ENCODE measurements at places on chromosomes 16 and 17.

DNA sequence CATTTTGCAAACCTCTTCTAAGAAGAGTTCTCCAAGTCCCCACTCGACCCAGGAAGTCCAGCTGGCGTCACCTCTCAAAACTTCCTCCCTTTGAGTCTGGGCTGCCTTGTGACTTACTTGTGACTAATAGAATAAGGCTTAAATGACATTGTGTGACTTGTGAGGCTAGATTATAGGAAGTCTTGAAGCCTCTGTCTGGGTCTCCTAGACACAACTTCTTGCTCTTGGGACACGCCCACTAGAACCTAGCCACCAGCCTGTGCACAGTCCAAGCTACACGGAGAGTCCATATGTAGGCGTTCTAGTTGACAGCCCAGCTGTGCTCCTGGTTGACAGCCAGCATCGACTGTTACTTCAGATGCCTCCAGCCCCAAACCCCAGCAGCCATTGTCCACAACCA lies 66.7 kb upstream of the TANC2 start:
- no peak for DNase-seq

DNA sequence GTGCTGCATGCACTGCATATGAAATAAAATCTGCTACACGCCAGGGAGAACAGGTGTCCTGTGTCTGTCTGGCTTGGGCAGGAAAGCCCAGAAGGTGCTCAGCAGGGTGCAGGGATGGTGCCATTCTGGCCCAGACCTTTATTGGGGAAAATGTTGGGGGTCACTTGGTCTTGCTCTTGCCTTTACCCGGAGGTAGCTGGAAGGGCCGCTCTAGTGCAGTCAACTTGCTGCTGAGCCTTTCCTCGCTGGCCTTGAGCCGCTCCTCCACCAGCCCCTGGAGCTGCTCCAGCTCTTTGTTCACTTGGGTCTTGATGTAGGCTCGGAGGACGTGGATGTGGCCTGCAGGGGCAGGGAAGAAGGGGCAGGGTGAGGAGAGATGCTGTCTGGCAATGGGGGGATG lies 4.5 kb downstream of the CFAP119 start:
- DNase-seq: no peak

GRCh38 chr16:71406724-71407123 lies 35.1 kb downstream of the TLE7 start:
- DNase-seq: no peak

DNA sequence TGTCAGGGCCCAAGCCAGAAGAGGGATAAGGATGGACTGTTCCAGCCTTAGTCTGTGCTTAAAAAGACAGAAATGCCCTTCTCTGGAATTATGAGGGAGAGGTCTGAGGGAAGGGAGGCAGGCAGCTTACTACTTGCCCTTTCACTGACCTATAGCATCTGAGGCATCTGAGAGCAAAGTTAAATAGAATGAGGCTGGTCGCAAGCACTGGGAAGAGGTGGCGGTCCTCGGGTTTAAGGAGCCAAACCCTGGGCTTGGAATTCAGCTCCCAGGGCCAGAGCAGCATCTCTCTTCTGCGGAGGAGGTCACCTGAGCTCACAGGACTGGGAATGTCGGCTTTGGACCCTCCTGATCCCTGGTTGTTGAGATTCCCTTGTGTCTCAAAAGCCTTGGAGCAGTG lies 3.1 kb upstream of the LIMD2 start:
- no peak for DNase-seq

DNA sequence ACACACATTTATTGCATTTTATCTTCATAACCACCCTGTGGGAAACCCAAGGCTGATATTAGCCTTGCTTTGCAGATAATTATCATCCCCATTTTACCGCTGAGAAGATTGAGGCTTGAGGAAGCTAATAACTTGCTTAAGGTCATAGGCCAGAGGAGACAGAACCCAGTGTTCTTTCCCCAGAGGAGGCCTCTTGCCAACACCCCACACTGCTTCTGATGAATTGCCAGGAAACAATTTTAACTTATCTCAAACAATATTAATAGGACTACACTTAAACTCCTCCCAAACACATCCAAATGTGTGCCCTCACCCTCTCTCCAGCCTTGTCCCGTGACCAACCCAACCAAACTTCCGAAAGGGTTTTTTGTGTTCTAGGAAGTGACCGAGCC lies 2.1 kb upstream of the SPG7 start:
- no peak for DNase-seq

DNA sequence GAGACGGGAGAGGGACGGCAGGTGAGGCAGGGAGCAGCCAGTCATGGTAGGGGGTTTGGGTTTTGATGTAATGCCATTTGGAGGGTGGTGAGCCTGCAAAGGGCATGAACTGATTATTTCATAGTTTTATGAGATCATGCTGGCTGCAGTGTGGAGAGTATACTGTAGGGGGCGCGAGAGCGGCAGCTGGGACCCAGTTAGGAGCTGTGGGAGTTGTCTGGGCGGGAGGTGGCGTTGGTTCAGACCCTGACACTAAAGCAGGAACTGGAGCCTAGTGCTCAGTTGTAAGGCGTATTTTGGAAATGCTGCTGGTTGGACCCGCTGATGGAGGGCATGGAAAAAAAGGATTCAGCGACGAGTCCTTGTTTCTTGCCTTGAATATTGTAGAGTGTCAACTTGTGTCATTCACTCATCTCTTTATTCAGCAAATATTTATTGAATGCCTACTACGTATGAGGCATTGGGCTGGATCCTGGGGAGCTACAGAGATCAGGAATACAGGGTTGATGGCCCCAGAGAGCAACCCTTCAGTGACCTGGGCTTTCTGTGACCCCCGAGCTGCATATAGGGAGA lies 23.7 kb upstream of the KDM8 start:
- peak; percentile 89 for DNase-seq

DNA sequence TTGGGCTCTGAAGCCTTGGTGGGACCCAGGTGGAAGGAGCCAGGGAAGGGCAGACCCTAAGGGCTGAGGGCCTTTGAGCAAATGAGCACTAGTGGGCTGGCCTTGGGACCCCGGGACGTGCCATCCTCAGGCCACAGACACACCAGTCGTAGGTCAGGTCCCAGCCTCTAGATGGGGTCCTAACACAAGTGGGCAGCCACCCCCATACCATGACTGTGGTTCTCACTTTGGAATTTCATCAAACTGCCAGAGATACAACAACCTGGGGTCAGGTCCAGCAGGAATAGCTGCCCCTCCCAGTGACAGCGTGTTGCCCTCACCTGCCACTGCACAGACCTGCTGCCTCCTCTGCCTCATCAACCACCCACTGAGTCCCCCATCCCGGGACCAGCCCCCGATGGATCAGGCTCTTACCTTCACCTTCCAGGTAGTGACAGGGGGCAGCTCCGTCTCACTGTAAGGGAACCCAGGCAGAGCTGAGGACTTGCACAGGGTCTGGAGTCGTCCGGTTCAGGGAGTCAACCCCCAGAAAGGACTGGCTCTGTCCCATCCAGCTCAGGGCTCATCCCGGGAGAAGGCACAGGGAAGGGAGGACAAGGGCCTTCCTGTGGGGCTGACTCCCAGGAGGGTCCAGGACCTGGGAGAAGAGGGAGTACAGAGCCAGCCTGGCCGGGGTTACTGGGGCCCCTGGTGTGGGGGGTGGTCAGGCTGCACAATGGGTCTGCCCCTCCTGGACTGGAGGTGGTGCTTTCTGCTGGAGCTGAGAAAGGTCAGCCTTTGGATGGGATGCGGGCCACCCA lies 40.0 kb downstream of the LGALS9 start:
- no peak for DNase-seq

DNA sequence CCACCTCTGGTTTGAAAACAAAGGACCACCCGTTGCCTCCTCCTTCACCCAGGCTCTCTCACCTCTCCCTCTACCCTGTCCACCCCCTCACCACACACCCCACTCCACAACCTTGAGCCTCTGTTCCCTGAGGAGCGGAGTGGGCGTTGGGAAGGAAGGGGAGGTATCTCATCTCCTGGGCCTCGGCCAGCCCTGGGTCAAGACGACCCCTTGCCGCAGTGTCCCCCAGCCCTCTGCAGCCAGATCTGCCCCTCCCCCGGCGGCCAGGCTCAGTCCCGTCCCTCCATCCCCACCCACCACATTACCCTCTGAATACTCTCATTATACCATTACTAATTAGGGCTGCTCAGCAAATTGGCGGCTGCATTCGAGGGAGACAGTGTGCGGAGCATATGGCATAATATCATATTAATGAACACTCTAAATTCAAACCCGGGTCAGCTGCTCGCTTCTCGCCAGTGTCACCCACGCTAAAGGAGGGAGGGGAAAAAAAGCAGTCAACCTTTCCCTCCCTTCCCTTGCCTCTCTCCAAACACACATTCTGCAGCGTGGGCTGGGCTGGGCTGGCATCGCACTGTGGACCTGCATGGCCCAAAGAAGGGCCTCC lies 123.2 kb upstream of the LHX1 start:
- no peak for DNase-seq

DNA sequence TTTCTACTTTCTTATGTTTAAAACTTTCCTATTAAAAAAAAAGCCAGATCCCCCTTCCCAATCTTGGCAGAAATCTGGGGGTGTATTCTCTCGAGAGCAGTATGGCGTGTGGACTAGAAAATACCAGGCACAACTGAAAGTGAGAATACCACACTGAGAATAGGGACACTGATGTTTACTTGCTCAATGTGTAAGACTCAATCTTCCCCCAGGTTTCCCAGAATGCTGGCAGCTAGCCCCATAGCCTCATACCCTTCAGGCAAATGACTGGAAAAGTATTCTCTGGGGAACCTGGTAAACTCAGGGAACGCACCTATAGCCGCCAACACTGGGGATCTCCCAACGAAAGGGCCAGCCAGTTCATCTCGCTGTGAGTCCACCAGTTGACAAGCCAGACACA lies 15.3 kb downstream of the ZZEF1 start:
- DNase-seq: no peak

DNA sequence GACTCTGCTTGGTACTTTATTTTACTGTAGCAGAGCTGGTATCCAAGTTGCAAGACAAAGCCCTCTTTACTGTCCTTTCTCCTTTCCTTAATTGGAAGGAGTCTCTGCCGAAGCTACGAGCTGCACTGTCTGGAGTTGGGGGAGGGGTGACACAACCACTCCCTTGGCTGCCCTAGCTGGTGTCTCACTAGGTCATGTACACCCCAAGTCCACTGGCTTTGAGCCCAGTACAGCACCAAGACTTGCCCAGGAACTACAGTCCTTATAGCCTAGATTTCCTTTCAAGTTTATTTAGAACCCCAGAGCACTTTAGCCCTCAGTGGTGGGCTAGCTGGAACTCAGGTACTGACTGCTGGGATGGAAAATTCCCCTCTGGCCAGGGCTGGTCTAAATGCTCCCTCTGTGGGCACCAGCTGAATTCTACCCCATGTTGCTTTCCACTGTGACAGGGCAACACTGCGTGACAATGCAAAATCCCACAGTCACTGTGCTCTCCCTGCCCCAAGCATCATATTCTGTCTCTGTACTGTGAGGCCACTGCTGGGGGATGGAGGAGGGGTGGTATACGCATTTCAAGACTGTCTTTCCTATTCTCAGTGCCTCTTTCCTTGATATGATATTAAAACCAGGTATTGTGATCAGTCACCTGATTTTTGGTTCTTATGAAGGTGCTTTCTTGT lies 18.4 kb downstream of the EFCAB5 start:
- DNase-seq: no peak

DNA sequence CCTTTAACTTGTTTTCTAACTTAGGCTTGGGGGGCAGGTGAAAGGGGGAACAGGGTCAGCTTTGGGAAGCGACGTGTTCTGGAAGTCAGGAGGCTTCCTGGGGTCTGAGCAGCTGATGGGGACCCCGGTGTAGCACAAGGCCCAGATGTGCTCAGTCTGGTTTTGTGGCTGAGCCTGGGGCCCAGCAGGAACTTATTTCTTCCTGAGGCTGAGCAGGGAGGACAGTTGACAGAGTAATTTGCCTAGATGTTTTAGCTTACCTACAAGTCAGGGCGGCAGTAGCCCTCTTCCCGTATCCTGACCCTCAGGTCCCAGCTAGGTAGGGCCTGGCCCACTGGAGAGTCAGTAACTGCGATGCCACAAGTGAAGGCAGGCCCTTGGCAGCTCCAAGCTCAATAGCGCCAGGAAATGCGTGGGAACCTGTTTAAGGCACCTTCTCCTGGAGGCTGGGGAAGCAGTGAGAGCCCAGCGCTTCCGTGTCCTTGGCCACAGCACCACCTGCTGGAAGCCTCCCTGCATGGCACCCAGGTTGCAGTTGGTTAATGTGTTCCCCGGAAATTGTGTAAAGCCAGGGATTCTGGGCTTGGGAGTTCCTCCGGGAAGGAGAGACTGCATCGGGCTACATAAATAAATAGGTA lies 5.2 kb downstream of the CCR7 start:
- DNase-seq: peak; percentile 86

- no peak for DNase-seq
Observed at GRCh38 chr16:85056211-85056748, 28.7 kb downstream of the KIAA0513 start.

- DNase-seq: no peak
Observed at GRCh38 chr17:19348806-19349205, 13.7 kb downstream of the B9D1 start.

GRCh38 chr17:37848690-37849616 lies 75.3 kb upstream of the TBC1D3K start:
- DNase-seq: peak; percentile 11

DNA sequence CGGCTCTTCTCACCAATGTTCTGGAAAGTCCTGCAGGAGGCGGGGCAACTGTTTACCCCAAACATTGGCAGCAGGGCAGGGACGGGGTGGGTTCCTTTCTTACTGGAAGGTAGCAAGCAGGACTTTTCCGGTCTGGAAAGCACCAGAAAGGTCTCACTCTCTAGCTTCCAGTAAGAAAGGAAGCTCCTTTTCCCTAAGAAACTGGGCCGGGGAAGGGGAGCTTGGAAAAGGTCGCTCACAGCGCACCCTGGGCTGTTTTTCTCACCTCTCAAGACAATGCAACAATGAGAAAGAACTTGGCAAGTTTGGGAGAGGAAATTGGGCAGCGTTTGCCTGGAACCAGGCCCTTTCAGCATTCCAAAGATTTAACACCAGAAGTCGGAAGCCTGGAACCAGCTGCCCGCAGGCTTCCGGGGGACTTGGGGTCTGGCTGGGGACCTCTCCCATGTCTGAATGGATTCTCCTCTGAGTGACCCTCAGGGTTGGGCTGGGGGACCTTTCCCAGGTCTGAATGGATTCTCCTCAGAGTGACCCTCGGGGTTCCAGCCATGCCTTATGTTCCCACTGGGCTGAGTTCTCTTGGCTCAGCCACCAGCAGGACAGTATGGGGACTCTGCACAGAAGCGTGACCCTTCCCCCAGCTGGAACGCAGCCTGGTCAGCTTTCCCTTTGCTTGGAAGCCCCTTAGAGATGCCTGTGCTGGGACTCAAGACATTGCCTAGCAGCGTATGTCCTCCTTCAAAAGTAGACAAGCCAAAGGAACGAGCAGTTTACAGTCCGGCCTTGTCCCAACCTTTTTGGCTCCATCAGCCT lies 166.5 kb upstream of the PLCG2 start:
- DNase-seq: no peak

DNA sequence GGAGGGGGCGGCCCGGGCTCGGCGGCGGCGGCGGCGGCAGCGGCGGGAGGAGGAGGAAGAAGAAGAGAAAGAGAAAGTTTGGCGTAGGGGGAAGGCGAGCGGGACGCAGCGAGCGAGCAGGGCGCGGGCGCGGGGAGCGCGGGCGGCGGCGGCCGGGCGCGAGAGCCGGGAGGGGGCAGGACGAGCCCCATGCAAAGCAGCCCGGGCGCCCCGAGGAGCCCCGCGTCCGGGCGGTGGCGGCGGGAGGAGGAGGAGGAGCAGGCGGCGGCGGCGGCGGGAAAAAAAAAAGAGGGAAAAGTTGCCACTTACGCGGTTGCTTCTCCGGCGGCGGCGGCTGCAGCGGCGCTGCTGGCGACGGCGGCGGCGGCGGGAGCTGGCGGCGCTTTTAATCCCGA lies 10.3 kb upstream of the ZFHX3 start:
- no peak for DNase-seq

- DNase-seq: no peak
Observed at GRCh38 chr17:8873801-8874715, 6.6 kb upstream of the PIK3R6 start.
